ENCODE measurements at places on chromosomes 3 and 15.

- DNase-seq = no peak
Measured at GRCh38 chr3:3109407-3110298, 521 bp downstream of the IL5RA start.

DNA sequence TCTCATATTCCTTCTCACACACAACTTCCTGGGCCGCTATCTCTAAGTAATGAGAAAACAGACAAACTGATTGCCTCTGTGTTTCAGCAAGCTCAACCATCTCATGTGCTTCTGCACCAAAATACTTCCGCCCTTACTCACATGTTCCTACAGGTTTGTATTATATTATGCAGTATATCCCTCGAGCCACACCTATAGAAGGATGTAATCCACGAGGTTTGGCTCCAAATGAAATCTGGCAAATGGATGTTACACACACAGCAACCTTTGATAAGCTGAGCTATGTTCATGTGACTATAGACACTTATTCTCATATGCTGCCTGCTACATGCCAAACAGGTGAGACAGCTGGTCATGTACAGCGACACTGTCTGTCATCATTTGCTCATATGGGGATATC, 22.6 kb downstream of the CCRL2 start:
- no peak for DNase-seq

GRCh38 chr3:164113371-164114332, 964.6 kb downstream of the SI start:
- DNase-seq = no peak

DNA sequence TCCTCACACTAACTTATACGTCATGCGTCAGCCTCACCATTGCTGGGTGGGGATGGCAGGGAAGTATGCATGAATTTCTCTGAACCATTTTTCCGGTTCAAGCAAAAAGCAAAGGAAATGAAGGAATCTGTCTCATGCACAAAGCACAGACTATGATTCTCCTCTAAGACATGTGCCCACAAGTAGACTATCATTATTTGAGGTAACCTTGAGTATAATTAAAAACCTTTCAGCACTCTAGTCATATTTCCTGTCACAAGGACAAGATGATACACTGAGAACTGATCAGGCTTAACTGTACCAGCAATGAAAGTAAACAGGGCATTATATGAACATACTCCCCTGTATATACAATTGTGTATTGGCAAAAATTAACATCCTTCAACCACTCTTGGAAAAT, 56.7 kb upstream of the TSC22D2 start:
- DNase-seq = no peak

DNA sequence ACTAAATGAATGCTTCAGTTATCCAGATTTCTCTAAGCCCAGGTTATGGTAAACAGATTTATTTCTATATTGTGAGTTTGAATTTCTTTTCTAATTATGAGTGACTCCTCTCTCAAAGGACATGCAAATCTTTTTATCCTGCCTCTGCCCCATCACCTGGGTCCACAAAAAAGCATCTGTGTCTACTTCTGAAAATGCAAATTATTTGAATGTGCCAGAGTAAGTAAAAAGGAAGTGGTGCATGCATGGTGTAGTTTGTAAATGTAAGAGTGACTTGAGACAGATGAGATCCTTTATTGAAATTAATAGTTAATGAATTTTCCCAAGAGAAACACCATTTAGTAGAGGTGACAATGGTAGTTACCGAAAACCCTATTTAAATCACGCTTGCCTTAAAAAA, 26.9 kb downstream of the MCTP2 start:
- DNase-seq = no peak

DNA sequence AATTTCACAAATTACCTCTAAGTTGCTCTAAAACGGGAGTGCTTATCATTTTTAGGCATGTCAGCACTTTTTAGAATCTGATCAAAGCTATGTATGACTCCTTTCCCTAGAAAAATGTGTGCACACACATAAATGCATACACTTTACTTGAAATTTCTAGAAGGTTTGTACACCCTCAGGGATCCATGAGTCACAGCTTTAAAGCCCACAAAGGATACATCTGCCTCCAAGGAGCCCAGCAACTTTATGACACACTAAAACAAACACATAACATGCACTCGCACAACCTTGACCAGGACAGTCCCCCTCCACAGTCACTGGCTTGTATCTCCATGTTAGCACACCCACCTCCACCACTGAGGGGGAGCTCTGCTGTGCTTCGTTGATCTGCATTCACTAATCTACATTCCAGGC, 722.0 kb upstream of the CFAP20DC start:
- no peak for DNase-seq

GRCh38 chr15:96323319-96324145, 7.0 kb upstream of the NR2F2 start:
- no peak for DNase-seq

GRCh38 chr15:84647726-84648125, 6.4 kb downstream of the WDR73 start:
- no peak for DNase-seq

DNA sequence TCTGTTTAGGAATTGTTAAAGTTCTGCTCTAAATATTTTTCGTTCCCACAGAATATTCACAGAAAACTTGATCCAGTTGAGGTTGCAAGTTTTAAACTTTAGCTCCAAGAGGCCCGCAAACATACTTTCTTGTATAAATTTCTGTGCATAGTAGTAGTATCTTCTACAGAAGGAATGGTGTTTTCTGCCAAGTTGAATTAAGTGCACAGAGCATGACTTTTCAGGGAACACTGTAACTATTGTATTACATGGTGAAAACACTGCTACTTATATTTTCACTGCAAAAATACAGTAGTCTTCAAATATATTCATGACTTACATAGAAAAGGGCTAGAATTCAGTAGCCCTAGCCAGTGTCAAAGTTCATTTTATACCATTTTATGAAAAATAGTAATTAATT, 67.0 kb downstream of the SUCNR1 start:
- no peak for DNase-seq

GRCh38 chr3:57949785-57950615, 58.2 kb upstream of the FLNB start:
- DNase-seq = no peak

GRCh38 chr3:127565711-127566110, 24.8 kb downstream of the TPRA1 start:
- DNase-seq = no peak

DNA sequence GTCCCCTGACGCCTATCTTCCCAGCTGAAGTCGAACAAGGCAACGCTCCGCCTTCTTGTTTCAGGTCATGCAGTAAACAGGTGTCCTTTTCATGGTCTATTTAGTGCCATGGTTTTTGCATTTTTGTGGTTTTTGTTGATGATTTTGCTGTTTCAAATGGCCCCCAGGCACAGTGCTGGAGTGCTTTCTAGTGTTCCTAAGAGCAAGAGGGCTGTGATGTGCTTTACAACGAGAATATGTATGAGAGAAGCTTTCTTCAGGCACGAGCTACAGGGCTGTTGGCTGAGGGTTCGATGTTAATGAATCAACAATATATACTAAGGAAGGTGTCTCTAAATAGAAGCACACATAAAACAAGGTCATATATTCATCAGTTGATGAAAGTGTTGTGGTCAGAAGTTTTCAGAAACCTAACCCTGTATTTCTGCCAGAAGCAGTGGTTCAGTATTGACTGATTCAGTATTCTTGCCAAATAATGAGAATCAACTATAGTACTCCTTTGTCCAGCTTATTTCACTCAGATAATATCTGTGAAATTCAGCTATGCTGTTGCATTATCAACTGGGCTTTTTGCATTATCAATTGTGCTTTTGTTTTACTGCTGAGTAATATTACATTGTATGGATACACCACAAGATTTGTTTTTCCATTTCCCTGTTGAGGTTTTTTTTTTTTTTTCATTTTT, 18.5 kb downstream of the LIMD1 start:
- DNase-seq = no peak

DNA sequence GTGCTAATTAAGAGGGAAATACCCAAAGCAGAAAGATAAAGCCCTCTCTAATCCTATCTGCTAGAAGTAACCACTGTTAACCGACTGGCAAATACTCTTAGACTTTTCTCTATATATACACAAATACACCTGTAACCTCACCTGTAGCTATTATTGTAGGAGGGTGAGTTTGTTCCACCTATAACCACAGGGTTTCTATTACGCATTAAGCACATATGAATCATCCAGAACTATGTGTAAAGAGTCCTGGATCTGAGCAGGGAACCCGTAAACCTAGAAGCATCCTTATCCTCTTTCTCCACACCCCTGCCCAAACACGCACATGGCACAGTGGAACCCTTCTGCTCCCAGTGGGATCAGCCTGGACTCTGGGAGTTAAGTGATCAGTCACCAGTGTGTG, 172.8 kb upstream of the C2CD4B start:
- DNase-seq = no peak
